ENCODE measurements at places on chromosomes 13 and 19. TPM values are rescaled to one million over a fixed set of nuclear protein-coding genes. Genes with fewer than 3 reads are reported as not detected.

SLC8A2 gene
- polyA plus RNA-seq = 0.28 TPM

ZNF708 gene
- 1.5 TPM for polyA plus RNA-seq

EFNB2 gene
- 3.9 TPM for polyA plus RNA-seq

LRP3 gene
- 32.2 TPM for polyA plus RNA-seq
